ENCODE measurements at places on chromosomes 3 and 15. TPM values are rescaled to one million over a fixed set of nuclear protein-coding genes. Genes with fewer than 3 reads are reported as not detected.

Gene TUSC2
- polyA plus RNA-seq, result 31.3 TPM

DNA sequence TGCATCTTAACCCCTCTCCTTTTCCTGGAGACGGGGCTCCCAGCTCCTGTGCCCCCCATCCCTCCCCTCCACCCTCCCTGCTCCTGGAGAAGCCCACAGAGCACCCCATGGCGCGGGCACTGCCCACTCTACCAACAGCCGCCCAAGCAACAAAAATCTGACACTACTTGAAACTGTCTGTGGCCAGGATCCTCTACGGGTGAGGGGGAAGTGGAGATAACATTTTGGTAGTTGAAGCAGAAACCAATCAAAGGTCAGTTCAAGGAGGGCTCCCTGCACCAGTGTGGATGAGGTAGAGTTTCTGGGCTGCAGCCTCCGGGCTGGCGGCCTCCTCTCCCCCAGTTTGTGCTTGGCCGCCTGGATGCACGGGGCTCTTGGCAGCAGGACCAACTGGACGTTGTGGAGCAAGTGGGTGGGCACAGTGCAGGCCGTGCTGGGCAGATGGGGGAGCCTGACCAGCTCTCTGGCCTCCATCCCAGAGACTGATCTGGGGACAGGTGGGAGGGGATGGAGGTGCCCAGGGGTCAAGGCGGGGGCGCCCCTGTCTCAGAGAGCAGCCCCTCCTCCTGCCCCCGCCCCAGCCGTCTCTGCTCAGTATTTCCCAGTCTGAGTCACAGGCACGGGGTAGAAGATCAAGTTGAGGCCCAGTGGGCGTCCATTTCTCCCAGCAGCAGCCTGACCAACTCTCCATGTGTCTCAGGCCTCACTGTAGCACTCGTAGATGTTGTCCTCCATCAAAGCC, 12.8 kb downstream of the H1-8 start:
- DNase-seq, result no peak
- H3K4me1 ChIP-seq, result peaks cover 15% of the 10 kb centered on the region
- peaks cover 6% of the 10 kb centered on the region for H3K27me3 ChIP-seq
- H3K4me3 ChIP-seq, result no peak overlapping the region
- no peak overlapping the region for H3K27ac ChIP-seq

DNA sequence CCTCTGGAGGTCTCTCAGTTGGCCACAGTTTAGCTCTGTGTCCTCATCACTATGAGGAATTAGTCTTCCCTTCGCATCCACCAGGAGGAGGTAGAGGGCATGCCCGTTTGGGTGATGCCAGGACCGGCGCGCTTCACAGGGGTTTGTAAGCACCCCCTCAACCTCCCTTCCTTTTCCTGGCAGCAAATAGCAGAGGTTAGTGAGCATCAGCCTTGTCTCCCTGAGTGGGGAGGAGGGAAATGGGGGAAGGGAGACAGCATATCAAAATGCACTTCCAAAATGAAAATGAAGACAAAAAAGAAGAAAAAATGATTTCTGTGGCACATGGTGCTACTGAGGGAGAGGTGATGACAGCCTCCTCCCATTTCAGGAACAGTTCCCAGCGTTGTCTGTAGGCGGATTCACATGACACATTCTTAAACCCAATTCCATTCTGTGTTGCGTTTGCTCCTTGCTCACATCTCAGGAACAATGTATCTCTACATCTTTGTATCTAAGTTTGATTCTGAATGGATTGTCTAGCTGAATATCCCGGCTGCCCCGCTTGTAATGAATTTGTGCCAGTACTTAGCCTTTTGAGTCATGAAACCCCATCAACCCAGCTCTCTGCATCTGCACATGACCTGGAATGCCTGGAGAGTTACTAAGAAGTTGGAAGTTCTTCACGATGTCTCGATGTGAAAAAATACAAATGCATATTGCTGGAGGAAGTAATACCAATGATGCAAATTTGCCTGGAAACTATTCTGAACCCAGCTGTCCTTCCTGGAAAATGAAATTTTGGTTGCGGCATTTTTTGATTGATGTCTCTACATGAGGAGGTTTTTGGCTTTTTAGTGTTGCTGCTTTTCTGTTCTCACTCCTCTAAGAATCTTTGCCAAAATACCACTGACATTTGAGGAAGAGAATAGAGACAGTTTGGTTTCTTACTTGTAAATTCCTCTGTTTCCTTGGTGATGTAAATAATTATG, 45.2 kb downstream of the TYRO3 start:
- DNase-seq, result peak; percentile 54
- H3K27me3 ChIP-seq, result no peaks in the 10 kb centered on the region

DNA sequence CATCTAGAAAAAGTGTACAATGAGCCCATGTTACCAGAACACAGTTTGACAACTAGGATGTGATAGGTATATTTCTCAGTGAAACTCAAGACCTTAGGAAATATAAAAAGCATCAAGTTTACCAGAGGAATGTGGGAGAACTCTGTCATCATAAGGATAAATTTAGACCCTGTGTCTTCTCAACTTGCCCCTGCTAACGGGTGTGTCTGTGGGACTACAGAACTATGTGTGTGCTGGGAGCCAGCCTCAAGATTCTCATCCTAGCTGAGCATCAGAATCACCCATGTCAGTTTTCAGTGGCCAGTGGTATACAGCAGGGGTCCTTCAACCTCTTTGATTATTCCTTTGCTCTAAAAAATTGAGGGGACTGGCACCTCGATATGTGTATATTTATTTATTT, 393.3 kb downstream of the PLCL2 start:
- peaks cover 5% of the 10 kb centered on the region for H3K36me3 ChIP-seq
- DNase-seq, result no peak
- no peak overlapping the region for H3K27ac ChIP-seq
- no peaks in the 10 kb centered on the region for H3K4me1 ChIP-seq
- no peak overlapping the region for H3K4me3 ChIP-seq

Gene FAH
- 26.3 TPM for polyA plus RNA-seq

DNA sequence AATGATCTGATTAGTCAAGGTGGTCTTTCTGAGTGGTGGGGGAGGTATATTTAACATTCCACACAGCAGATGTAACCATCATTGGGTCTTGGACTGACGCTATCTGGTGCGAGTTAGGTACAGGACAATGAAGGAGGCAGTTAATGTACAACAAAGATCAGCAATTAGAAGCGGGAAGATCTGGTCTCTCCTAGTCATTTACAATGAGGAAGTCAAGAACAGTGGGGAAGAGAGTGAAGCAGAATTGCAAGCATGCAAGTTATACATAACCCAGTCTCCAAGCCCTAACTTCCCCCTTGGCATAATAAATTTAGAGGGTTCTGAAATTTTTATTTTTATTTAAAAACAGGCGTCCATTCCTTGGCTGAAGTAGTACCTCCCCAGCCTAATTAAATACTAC, 14.1 kb downstream of the GPD1L start:
- H3K36me3 ChIP-seq, result no peaks in the 10 kb centered on the region
- H3K4me3 ChIP-seq, result no peak overlapping the region
- no peaks in the 10 kb centered on the region for H3K27me3 ChIP-seq

DNA sequence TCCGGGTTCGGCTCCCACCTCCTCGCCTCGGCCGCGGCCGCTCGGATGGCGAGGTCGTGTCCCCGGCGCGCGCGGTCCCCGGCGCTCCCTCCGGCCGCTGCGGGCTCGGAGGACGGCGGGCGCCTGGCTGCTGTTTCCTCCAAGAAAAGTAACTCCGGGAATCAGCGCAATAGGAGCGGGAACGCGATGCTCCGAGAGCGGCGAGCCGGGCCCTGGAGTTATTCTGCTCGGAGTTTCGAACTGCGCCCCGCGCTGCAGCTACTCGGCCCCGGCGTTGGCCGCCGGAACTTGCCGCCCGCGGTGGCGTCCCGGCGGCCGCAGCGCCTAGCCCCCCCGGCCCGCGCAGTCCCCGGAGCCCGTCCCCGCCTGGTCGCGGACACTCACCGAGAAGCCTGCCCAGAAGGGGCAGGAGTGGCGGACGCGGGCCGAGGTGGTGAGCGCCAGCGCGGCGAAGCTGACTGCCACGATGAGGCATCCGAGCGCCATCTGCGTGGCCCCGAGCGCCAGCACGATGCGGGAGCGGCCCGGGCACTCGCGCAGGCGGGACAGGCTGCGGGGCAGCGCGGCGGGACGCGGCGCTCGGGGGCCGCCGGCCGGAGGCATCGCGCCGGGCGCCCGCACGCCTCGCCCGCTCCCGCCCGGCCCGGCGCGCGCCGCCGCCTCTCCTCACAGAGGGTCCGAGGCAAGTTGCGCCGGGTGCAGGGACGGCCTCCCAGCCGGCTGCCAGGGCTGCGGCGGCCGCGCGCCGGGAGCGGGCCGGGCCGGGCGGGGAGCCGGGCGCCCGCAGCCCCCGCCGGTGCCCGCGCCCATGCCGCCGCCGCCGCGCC, 251.9 kb downstream of the TJP1 start:
- peak; percentile 57 for DNase-seq
- no peaks in the 10 kb centered on the region for H3K4me1 ChIP-seq
- H3K4me3 ChIP-seq, result peak overlapping the region; percentile 27
- H3K27me3 ChIP-seq, result no peaks in the 10 kb centered on the region
- H3K27ac ChIP-seq, result no peak overlapping the region

GRCh38 chr3:6448011-6448410, 412.9 kb upstream of the GRM7 start:
- H3K36me3 ChIP-seq, result no peaks in the 10 kb centered on the region
- no peak overlapping the region for H3K4me3 ChIP-seq
- no peak for DNase-seq
- no peaks in the 10 kb centered on the region for H3K4me1 ChIP-seq
- H3K27ac ChIP-seq, result no peak overlapping the region

Gene BOC
- 4.6 TPM for polyA plus RNA-seq

DNA sequence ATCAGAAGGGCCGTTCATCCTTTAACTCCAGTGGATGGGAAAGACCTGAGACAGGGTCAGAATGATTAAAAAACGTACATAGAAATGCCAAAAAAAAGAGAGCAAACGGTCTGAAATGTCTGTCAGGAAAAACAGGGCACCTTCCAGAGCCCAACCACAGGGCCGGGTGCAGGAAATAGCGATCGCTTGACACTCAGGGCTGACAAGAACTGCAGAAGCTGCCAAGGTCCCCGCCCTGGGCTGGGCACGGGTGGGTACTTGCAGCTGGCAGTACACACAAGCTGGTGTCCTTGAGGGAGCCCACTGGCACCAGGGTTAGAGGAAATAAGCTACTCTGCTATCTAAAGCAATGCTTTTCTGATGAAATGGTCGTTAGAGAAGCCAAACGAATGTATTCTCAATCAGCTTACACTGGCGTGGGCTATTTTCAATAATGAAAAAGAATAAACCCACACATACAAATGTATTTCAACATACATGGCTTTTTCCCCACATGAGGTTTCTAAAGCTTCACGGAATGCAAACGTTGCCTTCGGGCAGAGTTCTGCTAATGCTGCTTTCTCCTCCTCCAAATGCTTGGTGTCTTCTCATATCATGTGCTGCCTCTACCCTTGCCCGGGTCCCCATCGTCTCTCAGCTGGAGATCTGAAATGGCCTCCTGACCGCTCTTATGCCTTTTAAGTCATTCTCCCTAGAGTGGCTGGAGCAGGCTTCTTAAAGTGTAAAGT, 15.6 kb downstream of the FRMD4B start:
- H3K27ac ChIP-seq, result no peak overlapping the region
- H3K4me1 ChIP-seq, result no peaks in the 10 kb centered on the region
- DNase-seq, result peak; percentile 73
- H3K36me3 ChIP-seq, result no peaks in the 10 kb centered on the region

DNA sequence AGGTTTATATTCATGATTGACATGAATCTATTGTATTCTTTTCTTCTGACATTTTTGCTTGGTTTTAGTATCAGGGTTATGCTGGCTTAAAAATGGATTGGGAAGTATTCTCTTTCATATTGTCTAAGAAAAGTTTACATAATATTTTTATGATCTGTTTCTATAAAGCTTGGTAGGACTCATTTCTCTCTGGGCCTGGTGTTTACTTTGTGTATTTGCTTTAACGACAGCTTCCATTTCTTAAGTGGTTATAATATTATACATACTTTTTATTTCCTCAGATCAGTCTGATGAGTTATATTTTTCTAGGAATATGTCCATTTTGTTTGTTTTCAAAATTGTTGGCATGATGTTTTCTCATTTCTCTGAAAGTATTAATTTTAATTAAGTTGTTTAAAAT, 117.9 kb upstream of the IL12A start:
- no peaks in the 10 kb centered on the region for H3K36me3 ChIP-seq
- no peak overlapping the region for H3K27ac ChIP-seq
- H3K4me1 ChIP-seq, result no peaks in the 10 kb centered on the region

GRCh38 chr3:5056111-5056391, 66.0 kb upstream of the ARL8B start:
- H3K27ac ChIP-seq, result no peak overlapping the region
- H3K27me3 ChIP-seq, result no peaks in the 10 kb centered on the region
- peaks cover 14% of the 10 kb centered on the region for H3K4me1 ChIP-seq
- no peak for DNase-seq
- no peaks in the 10 kb centered on the region for H3K36me3 ChIP-seq
- H3K4me3 ChIP-seq, result no peak overlapping the region

DNA sequence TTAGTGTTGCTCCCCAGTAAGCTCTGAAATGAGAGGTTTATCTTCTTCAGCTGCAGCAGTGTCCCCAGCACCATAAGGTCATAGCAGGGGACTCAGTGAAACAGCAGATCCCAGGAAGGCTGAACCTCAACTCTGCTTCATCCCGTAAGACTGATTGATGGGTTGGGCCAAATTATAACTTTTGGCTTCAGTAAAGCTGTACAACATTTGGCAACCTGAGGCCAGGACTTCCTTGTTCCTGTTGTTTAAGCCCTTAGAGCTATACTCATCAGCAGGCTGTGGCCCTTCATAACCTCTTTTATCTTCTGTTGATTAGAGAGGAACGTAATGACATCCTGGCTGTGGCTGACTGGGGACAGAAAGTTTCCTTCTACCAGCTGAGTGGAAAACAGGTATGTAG, 29.0 kb downstream of the IFT122 start:
- H3K27ac ChIP-seq, result peak overlapping the region; percentile 50
- H3K4me1 ChIP-seq, result peaks cover 9% of the 10 kb centered on the region

GRCh38 chr3:131898346-131898745, 136.5 kb downstream of the CPNE4 start:
- H3K4me3 ChIP-seq, result no peak overlapping the region
- DNase-seq, result no peak
- H3K27me3 ChIP-seq, result no peaks in the 10 kb centered on the region
- H3K4me1 ChIP-seq, result no peaks in the 10 kb centered on the region
- H3K27ac ChIP-seq, result no peak overlapping the region

Measured in small intestine (tissue), 16 donors.